ENCODE measurements at places on chromosomes 6 and 20. TPM values are rescaled to one million over a fixed set of nuclear protein-coding genes. Genes with fewer than 3 reads are reported as not detected.

The VSTM2L gene
- total RNA-seq, result 2.7 TPM

The DDAH2 gene
- 83.6 TPM for total RNA-seq

The RAET1L gene
- total RNA-seq, result not detected

DNA sequence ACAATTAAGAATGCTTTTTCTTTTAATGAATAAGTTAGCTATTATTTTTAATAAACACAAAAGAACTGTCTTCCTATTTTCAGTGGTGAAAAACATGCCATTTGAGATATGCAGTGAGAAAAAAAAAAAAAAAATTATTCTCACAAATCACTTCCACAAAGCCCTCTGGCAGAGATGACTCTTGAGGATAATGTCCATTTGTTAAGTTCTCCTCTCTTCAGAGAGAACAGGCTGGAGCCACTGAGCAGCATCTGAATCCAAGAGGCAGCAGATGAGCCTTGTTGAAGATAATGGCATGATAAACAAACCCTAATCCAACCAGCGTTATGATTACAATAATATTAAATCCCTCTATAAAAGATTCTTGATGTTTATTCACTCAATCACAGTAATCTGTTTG lies 105.0 kb downstream of the PTPRK start:
- DNase-seq, result no peak

DNA sequence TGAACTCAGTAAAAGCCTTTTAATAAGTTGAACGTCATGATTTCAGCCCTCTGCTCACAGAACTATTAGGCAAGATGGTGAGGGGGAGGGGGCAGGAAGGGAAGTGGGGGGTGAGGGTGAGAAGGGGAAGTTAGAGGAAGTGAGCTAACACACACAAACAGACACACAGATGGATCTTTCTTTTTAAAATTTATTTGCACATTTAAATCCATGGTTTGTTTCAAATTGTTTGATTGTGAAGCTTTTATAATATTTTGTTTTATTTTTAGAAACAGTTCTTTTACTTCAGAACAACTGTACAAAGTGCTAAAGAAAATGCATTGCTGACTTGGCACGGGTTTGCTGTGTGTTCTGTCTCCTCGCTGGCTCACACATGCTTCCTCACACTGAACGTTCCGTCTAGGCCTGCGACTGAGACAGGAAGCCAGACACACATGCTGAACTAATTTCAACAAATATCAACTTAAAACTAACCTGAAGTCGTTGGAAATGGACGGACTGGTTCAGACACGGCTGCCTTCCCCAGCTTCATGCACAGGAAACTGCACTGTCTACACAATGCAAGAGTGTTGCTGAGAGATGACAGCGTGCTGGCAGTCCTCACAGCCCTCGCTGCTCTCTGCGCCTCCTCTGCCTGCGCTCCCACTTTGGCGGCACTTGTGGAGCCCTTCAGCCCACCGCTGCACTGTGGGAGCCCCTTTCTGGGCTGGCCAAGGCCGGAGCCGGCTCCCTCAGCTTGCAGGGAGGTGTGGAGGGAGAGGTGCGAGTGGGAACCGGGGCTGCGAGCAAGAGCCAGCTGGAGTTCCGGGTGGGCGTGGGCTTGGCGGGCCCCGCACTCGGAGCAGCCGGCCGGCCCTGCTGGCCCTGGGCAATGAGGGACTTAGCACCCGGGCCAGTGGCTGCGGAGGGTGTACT lies 8.1 kb upstream of the ZBP1 start:
- DNase-seq, result no peak

- DNase-seq, result peak; percentile 89
These were observed 16.4 kb upstream of the HMGN4 start for GRCh38 chr6:26521600-26522391.

- no peak for DNase-seq
These were observed 55.9 kb downstream of the GPR6 start for GRCh38 chr6:110033749-110034666.

- DNase-seq, result no peak
These were observed 105.0 kb downstream of the MRPL14 start for GRCh38 chr6:44022296-44022661.

DNA sequence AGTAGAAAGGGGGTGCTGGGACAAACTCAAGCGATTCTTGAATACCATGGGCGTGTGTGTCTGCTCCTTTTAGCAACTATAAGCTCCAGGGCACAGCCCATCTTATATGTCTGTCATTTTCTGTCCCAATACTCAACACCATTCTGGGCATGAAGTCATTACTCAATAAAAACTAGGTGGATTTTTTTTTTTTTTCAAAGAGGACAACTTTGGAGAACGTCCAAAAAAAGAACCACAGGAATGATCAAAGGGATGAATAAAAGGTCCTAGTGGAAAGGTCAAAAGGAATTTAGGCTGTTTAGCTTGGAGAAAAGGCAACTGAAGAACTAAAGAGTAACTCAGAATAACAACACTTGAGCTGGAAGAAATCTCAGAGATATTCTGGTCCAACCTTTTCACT lies 24.4 kb downstream of the UQCC1 start:
- DNase-seq, result no peak

DNA sequence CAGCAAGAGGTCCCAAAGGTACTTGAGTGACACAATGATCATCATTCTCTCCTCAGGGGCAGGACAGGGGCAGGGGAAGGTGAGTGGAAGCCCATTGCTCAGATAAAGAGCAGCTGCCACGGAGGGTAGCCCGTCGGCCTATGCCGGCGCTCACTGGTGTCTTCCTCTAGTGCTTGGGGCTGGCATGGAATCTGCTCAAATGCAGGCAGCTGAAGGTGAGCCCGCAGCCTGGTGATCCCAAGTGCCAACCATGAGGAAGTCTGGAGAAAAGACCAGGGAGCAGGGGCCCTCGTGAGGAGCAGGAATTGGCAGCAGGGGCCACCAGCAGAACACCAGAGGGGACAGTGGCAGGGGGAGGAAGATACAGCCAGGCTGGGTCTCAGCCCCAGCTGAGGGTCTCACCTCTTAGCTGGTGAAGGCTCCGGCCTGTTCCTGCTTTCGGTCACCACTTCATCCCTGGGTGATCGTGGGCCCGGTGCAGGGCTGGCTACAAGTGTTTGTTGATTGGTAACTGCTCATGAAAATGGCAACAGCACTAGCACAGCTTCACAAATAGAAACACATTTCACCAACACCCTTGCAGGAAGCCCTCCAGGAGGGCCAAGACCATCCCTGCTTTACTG lies 24.7 kb downstream of the RBCK1 start:
- no peak for DNase-seq

DNA sequence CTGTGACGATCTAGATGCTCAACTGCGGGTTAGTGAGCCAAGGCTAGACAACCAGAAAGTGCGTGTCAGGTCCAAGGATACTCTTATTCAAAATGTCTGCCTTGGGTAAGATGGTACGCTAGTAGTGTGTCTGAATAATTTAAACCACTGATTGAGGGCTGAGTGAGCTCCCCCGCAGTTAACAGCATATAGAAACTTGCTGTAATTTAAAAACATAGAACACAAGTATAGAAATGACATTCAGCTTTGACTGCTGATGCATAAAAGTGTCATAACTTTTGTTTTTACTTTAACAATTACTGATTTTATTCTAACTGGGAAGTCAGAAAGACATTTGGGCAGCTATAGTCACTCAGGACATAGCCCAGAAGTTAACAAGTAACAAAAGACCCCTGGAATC lies 45.6 kb upstream of the SLC22A1 start:
- no peak for DNase-seq

DNA sequence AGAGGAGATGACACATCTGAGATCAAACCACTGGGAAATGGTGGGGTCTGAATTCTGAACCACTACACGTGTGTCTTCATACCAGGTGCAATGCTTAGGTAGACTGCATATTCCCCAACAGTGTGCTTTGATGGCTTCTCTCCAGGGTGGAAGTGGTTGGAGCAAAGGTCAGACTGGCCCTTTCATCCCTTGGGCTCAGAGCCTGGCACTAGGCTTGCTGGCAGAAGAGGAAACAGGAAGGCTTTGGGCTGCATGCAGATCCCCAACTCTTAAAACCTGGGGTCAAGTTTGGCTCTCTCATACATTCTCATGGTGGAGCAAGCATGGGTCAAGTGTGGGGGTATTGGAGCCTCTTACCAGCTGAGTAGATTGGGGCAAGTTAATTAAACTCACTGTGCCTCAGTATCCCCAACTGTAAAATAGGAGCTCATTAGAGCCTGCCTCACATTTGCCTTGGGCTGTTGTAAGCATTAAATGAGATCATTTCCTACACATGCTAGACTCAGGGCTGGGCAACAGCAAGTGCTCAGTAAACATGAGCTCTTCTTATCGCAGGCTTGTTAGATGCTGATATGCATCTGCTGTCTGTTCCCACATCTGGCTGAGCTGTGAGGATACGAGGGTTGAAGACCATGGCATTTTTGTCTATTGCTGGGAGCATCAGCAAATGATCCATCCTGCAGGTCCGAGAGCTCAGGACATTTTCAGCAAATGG lies 51.6 kb upstream of the FAM83D start:
- DNase-seq, result no peak

- no peak for DNase-seq
These were observed 245.4 kb downstream of the NRN1 start for GRCh38 chr6:5761370-5761769.

DNA sequence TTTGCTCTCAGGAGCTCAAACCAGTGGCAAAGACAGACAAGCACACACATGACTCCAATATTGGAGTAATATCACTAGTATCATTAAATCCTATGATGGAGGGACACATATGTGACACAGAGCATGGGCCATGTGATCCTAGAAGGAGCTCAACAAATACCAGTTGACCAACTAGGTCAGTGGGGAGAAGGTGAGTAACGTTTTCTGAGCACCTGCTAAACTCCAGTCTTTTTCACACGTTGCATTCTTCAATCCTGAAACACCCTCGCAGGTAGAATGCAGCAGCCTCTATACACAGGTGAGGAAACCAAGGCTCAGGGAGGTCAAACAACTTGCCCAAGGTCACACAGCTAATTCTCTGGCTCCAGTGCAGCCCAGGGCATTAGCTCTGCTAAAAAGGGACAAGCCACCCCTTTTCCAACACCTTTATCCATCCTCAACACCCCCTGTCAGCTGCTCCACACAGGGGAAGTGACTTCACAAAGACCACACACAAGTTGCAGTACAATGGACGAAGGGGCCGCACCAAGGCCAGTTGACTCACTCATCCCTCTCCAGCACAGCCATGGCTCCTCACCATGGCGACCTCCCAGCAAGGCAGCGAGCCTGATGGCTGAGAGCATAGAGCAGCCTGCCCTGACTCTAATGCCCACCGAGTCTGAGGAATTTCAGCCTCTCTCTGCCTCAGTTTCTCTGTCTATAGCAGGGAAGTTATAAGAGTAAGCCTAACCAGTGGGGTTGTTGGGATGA lies 4.4 kb downstream of the CAPN11 start:
- no peak for DNase-seq

- no peak for DNase-seq
These were observed at the start of gene BPI for GRCh38 chr20:38303908-38304379. TSS of gene BPI (plus strand) at chr20:38304156. CDS start at chr20:38304224, 68 bp downstream.

DNA sequence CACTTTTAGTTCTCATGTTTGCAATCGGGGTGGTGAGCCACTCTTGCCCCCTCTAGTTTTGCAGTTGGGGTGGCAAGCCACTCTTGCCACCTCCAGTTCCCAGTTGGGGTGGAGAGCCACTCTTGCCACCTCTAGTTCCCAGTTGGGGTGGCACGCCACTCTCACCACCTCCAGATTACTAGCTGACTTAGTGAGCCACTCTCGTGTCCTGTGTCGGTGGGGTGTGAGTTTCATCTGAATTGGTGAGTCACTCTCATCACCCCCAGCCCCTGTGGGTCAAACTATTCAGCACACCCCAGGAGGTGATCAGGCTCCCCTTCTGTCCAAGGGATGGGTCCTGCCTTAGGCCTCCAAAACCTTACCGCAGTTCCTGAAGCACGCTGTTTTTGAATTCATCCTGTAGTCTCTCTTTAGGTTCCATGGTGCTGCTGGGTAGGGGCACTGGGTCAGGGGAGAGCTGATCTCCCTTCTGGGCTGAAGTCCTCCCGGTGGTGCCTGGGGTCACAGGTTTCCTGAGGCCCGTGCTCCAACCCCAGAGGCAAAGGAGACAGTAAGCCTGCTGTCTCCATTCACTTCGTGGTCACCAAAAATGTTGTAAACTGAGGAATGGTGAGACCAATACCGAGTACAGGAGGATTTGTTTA lies 224.2 kb upstream of the SYNCRIP start:
- DNase-seq, result no peak

- DNase-seq, result no peak
These were observed 139.7 kb downstream of the PAK5 start for GRCh38 chr20:9699181-9699580.

- DNase-seq, result peak; percentile 89
These were observed 1.1 kb upstream of the MRGBP start for GRCh38 chr20:62795023-62795761.

DNA sequence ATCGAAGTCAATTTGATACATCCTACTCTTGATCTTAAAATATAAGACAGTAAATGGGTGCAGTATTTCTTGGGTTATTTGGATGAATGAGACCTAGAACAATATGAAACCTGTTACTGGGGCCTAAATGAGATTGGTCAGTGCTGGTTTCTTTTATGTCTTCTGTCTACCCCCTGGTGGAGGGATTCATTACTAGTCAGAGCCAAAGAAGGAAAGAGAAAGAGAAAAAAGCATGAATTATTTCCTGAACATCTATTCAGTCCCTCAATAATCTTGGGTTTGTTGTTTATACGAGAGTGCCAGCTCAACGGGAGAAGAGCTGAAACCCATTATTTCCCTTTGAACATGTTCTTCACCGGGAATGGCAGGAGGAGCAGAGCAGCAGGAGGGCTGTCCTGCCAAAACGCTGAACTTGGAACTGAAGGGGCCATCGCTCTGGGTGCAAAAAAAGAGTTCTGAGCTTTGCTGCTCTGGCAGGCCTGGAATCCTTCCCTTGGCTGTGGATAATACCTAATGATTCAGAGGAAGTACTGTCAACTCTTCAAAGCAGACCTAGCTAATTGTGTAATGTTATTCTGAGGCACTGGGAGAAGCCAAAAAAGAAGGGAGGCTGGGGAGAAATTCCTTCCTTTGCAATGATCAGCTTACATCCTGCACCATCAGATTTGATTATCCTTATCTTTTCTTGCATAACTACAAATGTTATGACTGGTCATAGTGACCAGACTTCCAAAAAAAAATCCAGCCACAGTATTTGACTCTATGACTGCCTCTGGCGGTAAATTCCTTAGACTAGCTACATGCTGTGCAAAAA lies 72.0 kb downstream of the BLOC1S5 start:
- DNase-seq, result peak; percentile 58

DNA sequence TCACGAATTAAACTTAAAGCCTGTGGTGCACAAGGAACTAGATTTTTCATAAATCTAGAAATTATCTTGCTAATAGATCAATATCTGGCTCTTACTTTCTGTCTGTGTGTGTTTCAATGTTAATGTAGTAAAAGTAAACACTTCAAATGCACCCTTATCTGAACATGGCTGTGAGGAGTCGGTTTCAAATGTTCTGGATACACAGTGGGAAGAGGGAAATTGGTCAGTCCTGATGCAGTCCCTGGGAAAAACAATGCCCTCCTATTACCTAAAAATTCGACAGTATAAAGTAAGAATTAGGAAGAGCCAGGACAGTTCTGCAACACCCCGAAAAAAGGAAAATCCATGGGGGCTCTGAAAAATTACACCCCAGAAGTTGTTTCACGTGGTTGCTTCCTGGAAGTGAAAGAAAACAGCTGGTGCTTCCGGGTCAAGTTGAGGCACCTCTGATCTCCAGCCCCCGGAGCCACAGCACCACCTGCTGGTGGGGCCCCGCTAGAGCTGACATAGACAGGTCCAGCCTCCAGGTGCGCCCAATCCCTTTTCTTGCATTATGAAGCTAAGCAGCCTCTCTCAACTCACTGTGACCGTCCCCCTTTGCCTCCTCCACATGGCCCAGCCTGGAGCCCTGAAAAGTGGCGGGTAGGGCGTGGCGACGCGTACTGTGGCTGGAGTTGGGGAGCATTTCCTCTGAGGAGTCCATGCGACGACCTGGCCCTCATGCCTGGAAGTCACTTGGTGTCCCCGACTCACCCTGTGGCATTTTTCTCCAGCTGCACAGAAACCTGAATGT lies 8.3 kb downstream of the SEMG2 start:
- peak; percentile 60 for DNase-seq
